ENCODE measurements at places on chromosomes 5 and 9.

DNA sequence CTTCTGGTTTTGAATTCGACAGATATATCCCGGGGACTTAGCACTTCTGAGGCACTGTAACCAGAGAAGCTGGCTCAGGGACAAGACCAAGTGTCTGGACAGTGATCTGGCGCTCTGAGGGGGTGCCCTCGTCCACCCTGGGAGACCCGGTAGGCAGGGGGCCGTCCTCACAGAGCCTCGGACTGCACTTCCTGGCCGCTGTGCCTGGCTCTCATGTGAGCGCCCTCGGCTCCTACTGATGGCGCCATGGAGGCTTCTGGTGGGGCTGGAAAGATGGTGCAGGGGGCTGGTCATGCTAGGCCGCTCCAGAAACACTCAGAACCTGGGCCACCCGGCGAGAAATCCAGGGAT lies 18.8 kb upstream of the SLC6A3 start:
- no peak for DNase-seq

DNA sequence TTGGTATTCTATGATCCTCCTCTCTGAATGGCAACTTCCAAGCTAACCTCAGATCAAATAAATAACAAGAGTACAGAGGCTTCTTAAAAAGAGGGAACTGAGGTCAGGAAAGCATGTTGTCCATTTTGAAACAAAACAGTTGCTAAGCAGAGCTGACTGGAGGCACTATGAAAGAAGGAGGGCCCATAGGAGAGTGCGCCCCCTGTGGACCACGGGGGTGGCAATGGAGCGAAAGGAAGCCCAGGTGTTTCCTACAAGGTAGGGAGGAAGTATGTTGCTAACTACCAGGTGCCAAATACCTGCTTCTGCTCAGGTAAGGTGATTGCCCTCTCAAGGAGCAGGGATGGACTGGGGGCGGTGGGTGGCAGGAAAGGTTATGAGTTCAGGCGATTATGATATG lies 101.8 kb upstream of the MAST4 start:
- peak; percentile 14 for DNase-seq

DNA sequence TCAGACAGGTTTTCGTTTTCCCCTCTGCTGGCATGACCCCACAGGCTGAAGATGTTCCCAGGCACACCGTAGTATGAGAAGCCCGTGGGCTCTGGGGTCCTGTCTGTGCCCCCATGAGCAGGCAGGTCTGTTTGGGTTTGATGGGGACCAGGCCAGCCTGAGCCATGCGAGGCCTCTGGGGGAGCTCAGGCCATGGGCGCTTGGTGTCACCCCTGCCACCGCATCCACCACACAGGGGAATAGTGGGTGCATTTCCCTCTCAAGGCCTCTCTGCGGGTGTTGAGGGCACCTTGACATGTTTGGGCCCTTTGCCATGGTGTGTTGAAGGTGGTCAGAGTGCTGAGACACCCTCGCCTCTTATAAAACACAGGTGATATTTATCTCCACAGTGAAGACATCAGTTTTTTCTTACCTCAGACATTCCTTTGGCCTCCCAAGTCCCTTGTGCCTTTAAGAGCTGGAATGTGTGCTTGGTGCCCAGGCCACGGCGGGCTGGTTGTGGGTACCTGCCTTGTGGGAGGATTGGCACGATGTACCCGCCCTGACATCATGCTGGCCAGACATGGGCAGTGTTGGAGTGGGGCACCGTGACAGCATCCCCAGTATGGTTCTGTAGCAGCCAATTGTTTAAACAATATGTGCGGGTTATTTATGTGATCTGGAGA lies 68.3 kb downstream of the WNK2 start:
- DNase-seq = no peak

GRCh38 chr5:151060742-151061141 lies 20.1 kb downstream of the TNIP1 start:
- DNase-seq = no peak

- DNase-seq = no peak
Observed at GRCh38 chr5:127601111-127601510, 47.8 kb upstream of the CTXN3 start.

DNA sequence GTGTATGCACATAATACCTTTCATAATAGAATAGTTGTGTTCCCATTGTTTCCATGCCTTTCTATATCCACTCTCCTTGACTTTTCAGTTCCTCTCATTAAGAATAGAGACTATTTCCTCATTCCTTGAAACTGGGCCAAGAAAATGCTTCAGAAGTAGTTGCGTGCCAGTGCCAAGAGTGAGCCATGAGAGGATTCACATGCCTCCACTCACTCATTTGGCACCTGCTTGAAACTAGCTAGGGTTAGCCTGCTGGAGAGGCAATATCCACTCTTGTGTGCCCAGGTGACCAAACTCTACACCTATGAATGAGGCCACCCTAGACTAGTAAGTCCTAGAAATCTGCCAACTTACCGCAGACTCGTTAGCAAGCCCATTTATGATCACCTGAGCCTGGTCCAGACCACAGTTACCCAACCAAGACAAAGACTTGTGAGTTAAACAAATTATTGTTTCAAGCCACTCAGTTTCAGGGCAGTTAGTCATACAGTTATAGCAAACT lies 276.3 kb downstream of the EPB41L4A start:
- no peak for DNase-seq

Data from HEK293T (cell line).